Esophagus muscularis mucosa (tissue), 4 donors: ENCODE measurements at places on chromosomes 3 and 15.

- no peak for DNase-seq
These were observed 1546.5 kb downstream of the OTOL1 start for GRCh38 chr3:163043074-163043473.

GRCh38 chr3:190345027-190345821 lies 23.0 kb upstream of the CLDN1 start:
- DNase-seq = no peak

- DNase-seq = peak; percentile 21
These were observed 56.3 kb upstream of the ICE2 start for GRCh38 chr15:60535265-60535664.

DNA sequence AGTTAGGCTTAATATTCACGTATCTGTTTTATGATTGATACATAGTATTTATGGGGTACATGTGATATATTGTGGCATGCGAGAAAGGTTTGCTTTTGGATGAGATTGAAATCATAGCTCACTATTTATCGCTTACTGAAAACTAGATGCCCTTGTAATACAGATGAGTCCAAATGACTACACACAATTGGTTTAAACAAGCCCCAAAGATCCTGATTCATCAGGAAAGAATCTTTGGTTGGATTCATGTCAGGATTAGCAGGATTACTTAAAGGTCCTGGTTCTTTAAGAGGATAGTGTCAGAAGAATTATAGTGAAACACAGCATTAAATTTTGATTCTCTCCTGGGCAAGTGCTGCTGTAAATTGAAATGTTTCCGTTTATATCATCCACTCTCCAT lies 18.6 kb upstream of the AADAC start:
- DNase-seq = no peak

- no peak for DNase-seq
These were observed 302.8 kb upstream of the MDFIC2 start for GRCh38 chr3:70615286-70615685.

- DNase-seq = no peak
These were observed 250.3 kb downstream of the POLQ start for GRCh38 chr3:121295452-121295851.

GRCh38 chr3:111809186-111809585 lies 49.9 kb upstream of the PHLDB2 start:
- no peak for DNase-seq

DNA sequence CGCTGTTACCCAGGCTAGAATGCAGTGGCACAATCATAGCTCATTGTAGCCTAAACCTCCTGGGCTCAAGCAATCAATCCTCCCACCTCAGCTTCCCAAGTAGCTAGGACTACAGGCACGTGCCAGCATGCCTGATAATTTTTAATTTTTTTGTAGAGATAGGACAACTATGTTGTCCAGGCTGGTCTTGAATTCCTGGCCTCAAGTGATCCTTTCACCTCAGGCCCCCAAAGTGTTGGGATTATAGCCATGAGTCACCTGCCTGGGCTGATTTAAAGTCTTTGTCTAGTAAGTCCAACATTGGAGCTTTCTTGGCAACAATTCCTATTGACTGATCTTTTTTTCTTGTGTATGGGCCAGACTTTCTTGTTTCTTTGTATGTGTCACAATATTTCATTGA lies 28.1 kb downstream of the SPINK8 start:
- DNase-seq = no peak

- DNase-seq = no peak
These were observed 2.6 kb downstream of the TMCC1 start for GRCh38 chr3:129890891-129891290.

- no peak for DNase-seq
These were observed 29.8 kb downstream of the HGD start for GRCh38 chr3:120652281-120652680.

DNA sequence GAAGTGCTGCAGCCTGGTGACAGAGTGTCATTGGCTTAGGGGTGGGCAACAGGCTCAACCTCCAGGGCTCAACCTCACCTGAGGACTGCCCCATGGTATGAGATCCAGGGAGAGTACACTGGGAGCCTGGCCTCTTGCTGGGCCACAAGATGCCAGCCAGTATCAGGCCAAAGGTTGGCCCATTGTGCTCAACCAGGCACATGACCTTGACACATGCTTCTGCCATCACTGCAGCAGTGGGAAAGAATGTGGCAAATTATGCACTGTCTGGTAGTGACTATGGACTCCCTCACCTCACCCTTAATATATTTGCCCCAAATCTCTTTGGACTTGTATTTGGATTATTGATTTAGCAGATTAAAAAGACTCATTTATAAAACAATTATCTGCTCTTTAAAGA lies 233.9 kb upstream of the GOLGA6L4 start:
- DNase-seq = no peak
